Stimulated activated CD8-positive, alpha-beta memory T cell treated with anti-CD3 and anti-CD28 coated beads, Interleukin-15, amount 100 ng/mL, for 24 hours (primary cell): ENCODE measurements at places on chromosomes 7 and 10.

- DNase-seq = no peak
Measured at GRCh38 chr10:60611291-60611747, 167.0 kb upstream of the CDK1 start.

GRCh38 chr10:43394868-43395267, 14.1 kb downstream of the HNRNPF start:
- DNase-seq = no peak

DNA sequence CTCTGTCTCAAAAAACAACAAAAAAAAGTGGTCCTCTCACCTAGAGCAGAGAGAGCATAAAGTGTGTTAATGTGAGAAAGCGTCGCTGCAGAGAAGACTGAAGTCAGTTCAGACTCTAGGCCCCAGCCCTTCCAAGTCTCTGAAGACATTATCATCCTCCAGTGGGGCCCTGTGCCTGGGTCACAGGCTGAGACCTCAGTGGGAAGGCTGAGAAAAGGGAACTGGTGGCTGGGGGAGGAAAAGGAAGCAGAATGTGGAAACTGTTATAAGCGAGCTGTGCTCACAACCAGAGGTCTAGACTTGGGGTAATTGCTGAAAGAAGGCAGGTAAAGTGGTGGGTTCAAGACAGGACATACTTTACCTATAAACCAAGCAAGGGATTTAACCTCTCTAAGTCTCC, 4.9 kb upstream of the RRP12 start:
- DNase-seq = no peak

DNA sequence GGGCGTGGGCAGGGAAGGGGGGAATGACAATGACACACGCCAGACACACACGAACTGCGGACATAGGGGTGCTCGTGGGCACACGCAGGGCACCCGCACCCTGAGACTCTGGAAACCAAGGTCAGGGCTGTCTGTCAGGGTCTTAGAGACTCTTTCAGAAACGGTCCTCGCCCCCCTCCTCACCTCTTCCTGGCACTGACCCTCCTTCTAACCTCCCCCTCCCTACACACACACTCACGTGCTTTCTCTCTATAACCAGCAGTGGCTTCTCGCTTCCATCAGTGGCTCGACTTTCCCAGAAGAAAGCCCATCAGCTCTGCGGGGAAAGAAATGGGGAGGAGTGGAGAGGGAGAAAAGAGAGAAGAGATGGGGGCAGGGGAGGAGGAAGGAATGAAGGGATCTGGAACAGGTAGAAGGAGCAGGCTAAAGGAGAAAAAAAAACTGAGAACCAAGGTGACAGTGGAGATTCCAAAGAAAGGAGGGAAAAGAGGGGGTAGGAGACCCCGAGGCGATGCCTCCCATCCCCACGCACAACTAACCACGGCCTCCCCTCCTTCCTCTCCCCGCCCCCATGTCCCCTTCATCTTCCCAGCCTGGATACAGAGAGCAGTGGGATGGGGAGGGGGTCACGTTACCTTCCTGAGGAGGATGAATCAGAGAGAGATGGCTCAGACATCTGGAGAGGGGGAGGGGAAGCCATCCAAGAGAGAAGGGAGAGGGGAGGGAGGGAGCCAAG, 1.7 kb upstream of the VGF start:
- no peak for DNase-seq

- no peak for DNase-seq
Measured at GRCh38 chr7:1650363-1651030, 19.6 kb upstream of the ELFN1 start.

DNA sequence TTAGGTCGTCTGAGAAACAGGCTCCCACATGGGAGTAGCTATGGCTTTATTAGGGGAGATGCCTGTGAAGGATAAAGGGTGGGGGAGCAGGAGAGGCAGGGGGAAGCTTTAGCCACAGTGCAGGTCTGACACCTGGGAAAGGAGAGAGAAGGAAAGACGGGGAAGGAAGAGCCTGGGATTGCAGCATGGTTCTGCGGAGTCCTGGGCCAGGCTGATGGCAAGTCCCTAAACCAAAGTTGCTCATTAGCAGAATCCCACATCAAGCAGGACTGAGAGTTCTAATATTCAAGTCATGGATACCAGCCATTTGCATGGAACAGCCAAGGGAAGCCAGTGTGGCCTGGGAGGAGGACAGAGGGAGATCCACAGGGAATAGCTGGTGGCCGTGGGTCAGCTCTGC, 414.8 kb downstream of the RPS24 start:
- no peak for DNase-seq

DNA sequence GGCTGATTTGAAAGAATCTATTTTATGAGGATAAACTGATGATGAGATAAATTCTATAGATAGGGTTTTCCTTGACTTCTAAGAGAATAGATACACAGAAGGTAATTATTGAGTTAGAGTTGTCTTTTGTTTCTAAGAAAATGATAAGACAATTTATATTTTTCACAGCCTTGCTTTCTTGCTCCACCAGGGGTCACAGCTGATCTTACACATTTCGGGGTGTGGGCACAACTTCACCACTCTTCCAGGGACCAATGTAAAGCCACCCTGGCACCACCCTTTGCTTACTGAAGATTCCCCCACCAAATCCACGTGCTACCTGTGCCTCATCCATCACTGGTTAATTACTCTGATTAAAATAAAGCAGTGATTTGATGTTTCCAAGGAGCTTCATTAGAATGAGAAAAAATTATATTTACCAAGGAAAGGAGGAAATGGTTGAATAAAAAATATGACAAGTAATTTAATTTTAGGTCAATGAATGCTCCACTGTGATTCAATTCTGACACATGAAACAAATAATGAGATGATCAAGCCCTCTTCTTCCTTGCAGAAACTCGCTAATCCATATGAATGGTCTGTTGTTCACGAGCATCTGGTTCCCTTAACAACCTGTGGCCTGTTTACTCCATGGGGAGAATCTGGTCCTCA, 177.3 kb upstream of the TNS3 start:
- DNase-seq = no peak

DNA sequence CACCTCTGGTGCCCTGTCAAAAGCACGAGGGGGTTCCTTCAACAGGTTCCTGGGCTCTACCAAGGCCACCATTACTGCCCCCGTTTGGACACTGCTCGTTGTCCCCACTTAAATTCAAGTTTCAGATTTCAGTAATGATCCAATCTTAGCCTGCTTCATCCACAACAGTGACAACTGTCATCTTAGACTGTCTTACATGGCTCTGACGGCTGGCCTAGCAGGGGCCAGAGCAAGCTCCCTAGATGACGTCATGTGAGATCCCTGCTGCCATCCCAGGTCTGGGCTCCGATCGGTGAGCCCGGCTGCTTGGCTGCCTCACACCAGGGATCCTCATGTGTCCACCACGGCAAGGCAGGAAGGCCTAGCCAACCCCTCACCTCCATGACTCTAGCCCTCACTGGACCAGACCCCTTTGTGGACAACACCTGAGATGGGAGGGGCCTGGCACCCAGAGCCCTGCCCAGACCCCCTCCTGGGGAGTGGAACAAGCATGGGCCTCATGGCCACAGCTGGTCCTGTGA, 82.5 kb downstream of the FAM53B start:
- no peak for DNase-seq

- no peak for DNase-seq
Measured at GRCh38 chr7:112556633-112557032, 75.8 kb downstream of the LSMEM1 start.

- peak; percentile 53 for DNase-seq
Measured at GRCh38 chr7:73718905-73719805, at the start of gene STX1A. STX1A (minus strand) TSS chr7:73719669; CDS start chr7:73719631, 38 bp downstream.
